GM03348 (cell line): ENCODE measurements at places on chromosomes 1 and 21.

GRCh38 chr1:16155537-16156410, at the start of gene EPHA2:
EPHA2 (minus strand) TSS chr1:16156069; CDS start chr1:16155932, 137 bp downstream.
- peak; percentile 91 for DNase-seq

DNA sequence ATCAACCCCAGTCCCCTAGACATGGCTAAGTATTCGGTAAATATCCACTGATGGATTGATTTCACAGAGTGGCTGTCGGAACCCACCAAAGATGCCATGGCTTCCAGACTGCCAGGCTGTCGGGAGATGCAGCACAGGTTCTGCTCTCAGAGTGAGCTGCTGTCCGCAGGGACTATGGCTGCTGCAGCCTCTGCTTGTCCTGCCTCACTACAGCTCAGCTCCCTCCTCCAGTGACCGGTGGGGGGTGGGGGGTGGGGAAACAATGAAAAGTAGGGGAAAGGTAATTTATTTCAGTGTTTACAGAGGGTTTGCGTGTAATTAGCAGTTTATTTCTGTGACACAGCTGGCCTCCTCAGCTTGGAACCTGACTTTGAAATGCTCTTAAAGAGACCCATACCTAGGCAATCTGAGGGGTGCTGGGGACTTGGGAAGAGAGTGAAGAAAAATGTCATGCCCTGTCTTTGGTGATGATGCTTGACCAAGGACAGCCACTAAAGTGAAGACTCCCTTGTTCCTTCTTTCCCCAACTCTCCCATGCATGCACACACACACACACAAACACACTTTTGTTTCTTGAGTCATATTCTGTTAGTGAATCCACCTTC, 109.0 kb downstream of the CACNA1E start:
- no peak for DNase-seq

DNA sequence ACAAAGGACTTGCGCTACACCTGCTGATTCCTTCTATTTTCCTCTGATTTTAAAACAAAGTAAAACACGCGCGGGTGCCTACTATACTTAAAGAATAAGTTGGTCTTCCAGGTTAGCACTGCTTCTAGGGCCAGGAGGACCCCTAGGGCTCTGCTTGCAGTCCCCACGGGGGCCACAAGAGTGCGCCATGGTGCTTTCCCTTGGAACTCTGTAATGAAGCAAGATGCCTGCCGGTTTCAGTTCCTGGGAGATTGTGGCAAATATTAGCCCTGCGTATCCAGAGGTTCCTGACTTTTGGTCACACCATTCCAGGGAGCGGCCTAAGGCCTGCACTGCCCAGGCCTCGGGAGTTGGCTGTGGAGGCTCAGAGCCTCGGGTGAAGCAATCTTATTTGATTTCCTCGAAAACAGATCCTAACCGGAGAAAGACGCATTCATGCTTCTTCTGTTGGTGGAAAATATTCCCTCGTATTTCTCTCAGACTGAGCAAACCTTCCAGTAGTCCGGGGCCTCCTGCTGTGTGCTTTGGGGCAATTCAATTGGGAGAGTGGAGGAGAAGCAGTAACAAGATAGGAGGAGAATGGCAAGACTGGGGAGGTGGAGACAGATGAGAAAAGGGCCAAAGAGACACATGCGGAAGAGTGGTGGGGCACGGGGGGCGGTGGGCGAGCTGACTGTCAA, 25.3 kb downstream of the ADAM30 start:
- DNase-seq: peak; percentile 90

GRCh38 chr1:213623862-213624261, 363.9 kb upstream of the PROX1 start:
- no peak for DNase-seq

DNA sequence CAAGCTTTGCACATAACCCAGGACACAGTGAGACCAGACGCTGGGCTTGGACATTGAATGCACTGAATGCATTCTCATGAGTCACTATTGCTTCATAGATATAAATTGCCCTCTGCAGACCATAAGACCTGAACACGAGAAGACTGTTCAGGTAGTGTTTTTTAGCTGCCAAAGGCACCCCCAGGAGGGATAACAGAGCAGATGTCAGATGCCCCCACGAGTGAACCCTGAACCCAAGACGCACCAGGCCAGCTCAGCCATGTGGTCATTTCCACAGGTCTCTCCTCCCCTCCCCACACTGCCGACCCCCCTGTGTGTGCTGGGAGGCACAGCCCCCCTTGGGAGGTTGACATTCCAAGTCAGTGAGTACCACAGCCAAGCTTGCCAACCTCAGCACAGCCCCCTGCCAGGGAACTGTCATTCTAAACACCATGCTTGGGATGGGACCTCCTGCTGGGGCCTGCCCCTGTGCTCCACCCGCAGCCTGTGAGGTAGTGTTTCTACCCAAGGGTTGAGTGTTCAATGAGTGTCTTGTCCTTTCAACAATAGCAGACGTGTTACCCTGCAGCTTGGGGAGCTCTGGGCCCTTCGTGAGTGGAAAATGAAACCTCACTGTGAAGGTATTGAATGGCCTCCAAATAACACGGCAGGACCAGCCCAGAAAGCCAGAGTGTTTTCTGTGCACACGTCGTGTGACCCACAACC, 68.2 kb downstream of the PSMG1 start:
- peak; percentile 53 for DNase-seq

GRCh38 chr1:66239834-66240233, 294.1 kb upstream of the SGIP1 start:
- DNase-seq: peak; percentile 19

DNA sequence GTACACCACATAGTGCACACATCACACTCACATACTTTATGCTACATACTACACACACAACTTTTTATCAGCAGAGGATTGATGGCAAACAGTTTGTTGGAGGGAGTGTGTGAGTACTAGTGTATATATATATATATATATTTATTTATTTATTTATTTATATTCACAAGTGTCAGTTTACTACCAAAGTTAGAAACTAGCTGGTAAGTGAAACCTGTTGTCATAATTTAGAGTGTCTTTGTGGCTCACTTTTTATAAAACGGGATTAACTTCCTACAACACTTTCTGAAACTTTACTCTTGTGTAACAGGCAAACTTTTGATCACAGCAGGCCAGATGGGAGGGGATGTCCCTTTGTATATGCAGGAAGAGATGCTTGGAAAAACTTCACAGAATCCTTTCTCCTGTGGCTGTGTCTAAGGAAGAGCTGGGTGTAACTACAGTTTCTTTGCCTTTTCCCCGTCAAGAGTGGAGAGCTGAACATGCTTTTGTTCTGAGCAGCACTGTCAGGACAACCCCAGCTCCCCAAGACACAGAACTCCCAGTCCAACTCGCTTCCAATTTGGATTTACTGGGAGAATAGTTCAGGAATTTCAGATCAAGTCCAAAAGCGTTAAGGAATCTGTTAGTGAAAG, 1.9 kb upstream of the SAMD13 start:
- no peak for DNase-seq

DNA sequence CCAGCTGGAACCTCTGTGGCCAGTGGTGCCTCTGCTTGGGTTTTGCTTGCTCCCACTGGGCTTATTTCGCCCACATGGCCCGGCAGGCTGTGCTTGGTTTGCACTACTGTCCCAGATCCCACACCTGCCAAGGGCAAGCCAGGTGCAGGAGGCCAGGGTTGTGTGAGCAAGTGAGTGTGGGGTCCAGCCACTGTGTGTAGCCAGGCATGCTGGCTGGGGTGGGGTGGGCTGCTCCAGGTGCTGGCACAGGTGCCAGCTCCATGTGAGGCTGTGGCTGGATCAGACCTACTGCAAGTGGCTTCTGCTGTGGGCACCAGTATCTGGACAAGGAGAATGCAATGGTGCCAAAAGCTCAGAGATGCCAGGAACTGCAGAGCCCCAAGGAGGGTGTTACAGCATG, 28.5 kb downstream of the RYR2 start:
- no peak for DNase-seq

- no peak for DNase-seq
These were observed 61.1 kb upstream of the IRF2BP2 start for GRCh38 chr1:234670967-234671626.

GRCh38 chr1:75861831-75862230, 65.1 kb downstream of the MSH4 start:
- no peak for DNase-seq

DNA sequence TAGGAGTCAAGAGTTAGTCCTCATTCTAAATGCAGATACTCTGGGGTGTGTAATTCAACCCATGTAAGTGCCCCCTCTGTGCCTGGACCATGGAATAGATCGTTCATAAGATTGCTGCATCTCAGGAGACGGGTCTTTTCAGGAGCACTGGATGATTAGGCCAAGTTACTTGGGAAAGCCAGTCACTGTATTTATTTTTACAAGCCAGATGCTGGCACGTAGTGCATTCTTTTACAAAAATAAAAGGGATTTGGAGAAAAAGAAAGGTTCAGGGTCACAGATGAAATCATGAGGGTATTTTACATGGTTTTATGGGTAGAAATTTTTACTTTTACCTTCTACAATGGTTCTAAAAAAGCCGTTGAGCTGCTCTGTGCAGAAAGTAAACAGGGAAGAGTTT, 102.6 kb upstream of the UBE2U start:
- DNase-seq: no peak

- DNase-seq: peak; percentile 51
These were observed 119.7 kb downstream of the ZNF326 start for GRCh38 chr1:90114521-90115141.

- DNase-seq: peak; percentile 54
These were observed 39.9 kb downstream of the F5 start for GRCh38 chr1:169546087-169546995.
